ENCODE measurements at places on chromosomes 11 and 22. TPM values are rescaled to one million over a fixed set of nuclear protein-coding genes. Genes with fewer than 3 reads are reported as not detected.
A peak's percentile ranks its signal among the peaks of the same experiment; 100 is the strongest.

Gene CYB5R2
- total RNA-seq, result 1.8 TPM

Gene MMP12
- not detected for total RNA-seq

Gene SLC5A12
- not detected for total RNA-seq

Gene ALX4
- not detected for total RNA-seq

Gene CASP4
- 13.9 TPM for total RNA-seq

Gene SERHL2
- total RNA-seq, result 3.5 TPM

Gene IL17RA
- total RNA-seq, result 7.6 TPM

DNA sequence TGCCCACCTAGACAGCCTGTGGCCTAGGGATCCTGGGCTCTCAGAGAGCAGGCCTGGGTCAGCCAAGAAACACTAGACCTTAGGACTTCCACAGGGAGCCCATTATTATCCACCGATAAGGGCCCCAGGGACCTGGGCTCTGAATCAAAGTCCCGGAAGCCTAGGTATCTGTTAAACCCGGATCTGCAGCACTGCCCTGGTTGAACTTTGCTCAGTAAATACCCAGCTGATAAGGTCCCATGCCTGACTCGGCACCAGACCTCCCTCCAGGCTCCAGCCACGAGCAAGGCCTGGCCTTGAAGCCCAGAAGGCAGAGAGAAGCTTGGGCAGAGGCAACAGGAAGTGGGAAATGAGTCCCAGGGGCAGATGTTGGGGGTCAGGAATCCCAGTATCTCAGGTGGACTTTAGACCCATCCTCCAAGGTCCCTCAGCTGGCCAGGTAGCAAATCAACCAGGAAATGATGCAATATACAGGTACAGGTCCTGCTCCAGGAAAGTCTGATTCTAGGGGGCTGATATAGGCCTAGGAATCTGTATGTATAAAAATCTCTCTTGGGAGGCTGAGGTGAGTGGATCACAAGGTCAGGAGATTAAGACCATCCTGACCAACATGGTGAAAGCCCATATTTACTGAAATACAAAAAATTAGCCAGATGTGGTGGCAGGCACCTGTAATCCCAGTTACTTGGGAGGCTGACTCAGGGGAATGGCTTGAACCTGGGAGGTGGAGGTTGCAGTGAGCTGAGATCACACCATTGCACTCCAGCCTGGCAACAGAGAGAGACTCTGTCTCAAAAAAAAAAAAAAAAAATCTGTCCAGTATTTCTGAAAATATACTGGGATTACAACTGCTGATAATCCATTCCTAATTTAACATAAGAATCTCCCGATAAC lies 18.7 kb downstream of the POU2AF1 start:
- no peak for DNase-seq

DNA sequence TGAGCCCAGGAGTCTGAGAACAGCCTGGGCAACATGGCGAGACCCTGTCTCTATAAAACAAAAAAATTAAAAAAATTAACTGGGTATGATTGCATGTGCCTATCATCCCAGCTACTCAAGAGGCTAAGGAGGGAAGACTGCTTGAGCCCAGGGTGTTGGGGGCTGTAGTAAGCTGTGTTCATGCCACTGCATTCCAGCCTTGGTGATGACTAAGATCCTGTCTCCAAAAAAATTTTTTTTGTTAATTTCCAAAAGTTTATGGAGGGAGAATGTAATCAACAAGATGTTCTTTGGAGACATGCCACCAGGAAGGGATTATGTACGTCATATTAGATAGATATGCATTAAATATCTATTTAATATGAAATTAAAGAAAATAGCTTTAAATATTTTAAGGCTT lies 267.5 kb downstream of the SBF2 start:
- no peak for DNase-seq

DNA sequence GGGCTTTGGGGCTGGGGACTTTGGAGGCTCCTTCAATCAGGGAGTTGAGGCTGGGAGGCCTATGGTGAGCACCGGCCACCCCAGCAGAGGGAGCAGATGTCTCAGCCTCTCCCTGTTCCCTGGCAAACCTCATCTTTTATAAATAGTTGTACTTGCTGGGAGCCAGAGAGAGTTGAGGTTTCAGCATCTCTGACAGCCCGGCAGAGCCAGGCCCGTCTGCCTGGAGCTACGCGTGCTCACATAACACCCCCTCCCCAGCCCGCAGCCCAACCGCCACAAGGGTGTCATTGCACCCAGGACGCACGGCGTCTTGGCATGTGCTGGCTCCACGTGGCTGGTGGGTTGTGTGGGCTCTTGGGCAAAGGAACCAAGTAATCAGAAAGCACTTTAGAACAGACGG lies 127.1 kb downstream of the CHST1 start:
- peak; percentile 18 for DNase-seq

- no peak for DNase-seq
Observed at GRCh38 chr11:14908214-14908880, 16.3 kb upstream of the CYP2R1 start.

DNA sequence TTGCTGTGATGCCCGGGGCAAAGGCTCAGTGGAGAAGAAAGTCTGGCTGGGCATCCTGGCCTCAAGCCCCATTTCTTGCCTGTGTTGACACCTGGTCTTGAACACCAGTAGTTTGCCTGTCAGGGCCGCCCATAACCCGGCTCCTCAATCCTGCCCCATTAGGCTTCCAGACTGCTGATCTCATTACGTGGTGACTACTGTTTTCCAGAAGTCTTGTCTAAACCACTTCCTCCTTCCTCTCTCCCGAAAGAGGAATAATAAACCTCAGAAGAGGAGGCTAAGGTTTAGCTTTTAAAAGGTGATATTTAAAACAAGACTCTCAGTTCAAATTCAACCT lies 97.7 kb downstream of the CD44 start:
- no peak for DNase-seq

- DNase-seq, result no peak
Observed at GRCh38 chr11:15434529-15434928, 319.8 kb downstream of the INSC start.

DNA sequence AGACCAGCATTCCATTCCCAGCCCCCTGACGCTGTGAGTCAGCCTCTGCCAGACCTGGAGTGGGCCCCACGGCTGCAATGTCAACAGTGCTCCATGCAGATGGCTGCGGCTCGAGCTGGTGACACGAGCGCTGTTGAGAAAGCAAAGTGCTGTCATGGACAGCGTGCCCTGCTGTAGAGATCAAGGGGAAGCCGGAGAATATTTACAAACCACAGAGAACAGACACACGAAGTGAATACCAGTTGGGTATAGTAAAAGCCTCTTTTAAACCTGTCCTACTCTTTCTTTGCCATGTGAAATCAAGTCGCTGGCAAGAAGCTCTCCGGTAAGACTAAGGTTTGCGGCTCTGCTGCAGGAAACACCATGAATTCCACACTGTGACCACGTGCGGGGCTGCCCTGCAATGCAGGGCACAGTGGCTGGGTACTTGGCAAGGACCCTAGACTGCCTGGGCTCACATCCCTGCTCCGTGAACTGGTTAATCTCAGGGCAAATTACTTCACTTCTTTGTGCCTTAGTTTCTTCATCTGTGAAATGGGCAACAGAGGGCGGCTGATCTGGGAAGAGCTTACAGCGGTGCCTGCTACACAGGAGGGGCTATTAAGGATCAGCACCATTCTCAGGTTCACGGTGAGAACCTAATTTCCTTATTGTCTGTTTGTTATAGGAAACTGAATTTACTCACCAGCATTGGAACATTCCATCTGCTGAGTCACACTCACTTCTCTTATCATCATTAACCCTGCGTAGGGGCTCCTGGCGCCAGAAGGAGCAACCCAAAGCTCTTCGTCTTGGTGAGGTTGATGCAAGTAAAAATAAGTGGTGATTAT lies 27.8 kb upstream of the ELFN2 start:
- DNase-seq, result no peak

- DNase-seq, result no peak
Observed at GRCh38 chr11:1310318-1310687, 871 bp upstream of the TOLLIP start.

GRCh38 chr11:79375818-79376550 lies 64.8 kb downstream of the TENM4 start:
- no peak for DNase-seq

GRCh38 chr11:87097582-87097981 lies 59.8 kb downstream of the TMEM135 start:
- no peak for DNase-seq

- DNase-seq, result no peak
Observed at GRCh38 chr22:48740086-48740730, 1087.5 kb downstream of the BRD1 start.

- no peak for DNase-seq
Observed at GRCh38 chr11:79110796-79111195, 330.0 kb downstream of the TENM4 start.

DNA sequence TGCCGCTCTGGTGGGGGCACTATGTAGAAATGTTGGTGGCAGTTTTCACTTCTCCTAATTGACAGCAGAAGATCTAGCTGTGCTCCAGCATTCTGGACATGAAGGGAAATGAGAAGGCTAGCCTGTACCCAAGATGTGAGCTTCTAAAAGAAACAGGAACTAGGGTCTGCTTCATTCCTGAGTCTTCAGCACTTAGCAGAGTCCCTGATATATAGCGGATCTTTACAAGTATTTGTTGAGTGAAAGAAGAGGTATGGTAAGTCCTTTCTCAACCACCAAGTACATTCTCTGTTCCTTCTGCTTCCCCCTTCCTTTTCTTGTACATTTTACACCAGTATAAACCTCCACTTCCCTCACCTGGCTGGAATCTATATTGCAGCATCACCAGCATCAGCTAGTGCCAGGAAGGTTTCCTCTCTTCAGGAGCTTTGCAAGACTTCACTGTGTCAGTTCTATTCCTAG lies 408.3 kb upstream of the CADM1 start:
- DNase-seq, result no peak

DNA sequence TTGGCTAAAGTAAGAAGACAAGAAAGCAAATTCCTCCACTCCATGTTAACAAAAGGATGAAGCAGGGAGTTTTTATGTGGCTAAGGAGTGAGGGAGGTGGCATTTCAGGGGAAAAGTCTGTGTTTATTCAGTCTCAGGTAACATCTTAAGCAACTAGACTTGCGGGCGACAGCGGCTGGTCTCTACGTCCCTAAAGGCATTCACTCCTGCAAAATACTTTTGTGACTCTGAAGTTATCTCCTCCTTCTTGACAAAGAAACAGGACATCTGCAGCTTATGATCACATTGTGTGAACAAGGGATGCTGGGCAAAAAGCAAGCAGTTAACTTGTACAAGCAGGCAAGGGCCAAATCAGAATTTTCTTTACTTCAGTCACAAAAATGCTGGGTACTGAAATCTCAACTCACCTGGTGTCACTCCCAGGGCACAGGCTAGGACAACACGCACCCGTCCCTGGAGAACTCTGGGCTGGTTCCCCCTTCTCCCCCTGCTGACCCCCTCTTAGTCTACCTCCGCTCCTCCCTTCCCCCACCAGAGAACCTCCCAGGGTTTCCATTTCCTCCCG lies 38.3 kb downstream of the IGLL5 start:
- no peak for DNase-seq

DNA sequence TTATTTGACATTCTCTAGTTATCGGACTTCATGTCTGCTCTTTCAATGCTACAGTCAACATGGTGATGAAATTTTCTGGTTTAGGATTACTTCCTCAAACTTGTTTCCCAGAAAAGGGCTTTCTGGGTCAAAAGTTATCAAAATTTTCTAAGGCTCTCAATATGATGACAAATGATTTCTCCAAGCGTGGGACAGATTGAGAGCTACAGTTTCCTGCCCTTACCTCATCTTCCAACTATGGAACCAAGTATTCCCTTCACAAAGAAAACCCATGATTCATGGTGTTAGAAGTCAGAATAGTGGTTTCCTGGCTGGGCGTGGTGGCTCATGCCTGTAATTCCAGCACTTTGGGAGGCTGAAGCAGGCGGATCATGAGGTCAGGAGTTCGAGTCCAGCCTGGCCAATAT lies 17.8 kb downstream of the MYO18B start:
- no peak for DNase-seq

DNA sequence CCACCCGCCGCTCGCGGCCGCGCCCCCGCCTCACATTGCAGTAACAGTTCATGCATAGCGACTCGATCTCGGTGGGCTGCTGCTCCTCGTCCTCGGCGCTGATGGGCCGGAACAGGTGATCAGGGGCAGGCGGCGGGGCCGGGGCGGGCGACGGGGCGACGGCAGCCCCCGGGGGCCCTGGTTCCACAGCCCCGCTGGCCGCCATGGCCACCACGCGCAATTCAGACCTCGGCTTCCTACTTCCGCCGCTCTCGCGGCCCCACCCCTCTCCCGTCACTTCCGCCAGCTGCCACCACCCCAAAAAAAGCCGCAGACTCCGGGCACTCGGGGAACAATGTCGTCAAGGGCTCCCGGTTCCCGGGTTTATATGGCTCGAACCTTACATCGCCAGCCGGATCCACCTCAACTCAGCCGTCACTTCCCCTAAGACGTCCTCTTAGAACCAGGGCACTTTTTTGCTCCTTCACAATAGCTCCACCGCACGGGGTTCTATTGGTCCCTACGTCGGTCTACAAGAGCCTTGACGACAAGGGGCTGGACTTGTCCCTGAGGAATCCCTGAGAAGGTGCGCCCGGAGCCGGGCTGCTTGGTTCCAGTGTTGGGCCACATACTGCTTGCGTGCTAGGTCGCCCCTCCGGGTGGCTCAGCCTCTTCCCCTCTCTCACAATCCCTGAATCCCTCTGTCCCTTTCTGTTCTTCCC lies at the start of gene ZPR1:
TSS of gene ZPR1 (minus strand) at position 238 of the 701 bp plus-strand sequence. CDS start at position 205, 33 bp downstream.
- peak; percentile 88 for DNase-seq

DNA sequence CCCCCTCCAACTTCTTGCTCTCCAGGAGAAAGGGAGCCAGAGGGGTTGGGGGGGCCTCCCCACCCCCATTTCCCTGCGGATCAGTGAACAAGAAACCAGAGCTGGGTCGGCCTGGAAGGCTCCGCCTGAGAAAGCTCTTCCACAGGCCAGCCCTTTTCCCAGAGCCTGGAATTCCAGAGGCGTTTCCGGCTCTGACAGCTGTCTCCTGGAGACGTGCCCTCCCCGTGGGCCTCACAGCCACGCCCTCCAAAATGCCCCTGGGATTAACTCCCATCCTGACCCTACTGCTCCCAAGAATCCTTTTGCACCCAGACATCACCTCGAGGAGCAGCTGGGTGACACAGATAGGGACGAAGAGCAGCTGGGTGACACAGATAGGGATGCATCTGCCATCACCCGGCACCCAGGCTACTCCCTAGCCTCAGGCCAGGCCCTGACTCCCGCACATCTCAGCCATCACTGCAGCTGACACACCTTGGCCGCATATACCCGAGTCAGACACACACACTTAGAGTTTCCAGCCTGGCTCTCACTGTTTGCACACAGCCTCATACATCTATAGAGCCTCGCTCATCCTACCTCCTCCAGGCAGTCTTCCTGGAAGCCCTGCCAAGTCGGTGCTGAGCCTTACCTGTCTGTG lies 7.6 kb upstream of the CDC42EP1 start:
- peak; percentile 71 for DNase-seq

Data from left ventricle myocardium inferior (tissue), 1 donor.